Gastrocnemius medialis (tissue), 4 donors: ENCODE measurements at places on chromosomes 3 and 15. TPM values are rescaled to one million over a fixed set of nuclear protein-coding genes. Genes with fewer than 3 reads are reported as not detected.

GRCh38 chr3:159852266-159852665, 136.4 kb upstream of the IL12A start:
- DNase-seq: no peak

DNA sequence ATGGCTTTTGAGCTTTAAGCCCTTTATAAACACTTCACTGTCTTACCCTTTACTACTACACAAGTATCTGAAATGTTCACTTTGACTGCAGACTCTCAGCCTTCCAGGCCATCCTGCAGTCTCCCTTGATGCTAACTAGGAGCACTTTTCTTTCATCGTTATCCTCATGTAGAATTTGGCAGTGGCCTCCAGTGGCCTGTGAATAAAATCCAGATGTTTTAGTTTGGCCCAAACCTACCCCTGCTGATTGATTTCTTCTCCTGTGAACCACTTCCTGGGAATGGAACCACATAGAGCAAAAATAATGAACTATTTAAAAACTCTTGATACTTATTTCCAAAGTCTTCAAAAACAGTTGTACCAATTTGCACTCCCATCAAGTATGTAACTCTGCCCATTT, 271.9 kb downstream of the FEZF2 start:
- peak; percentile 27 for DNase-seq

- no peak for DNase-seq
Observed at GRCh38 chr3:131193641-131194238, 167.1 kb downstream of the NEK11 start.

Gene ACP3
- 0.22 TPM for total RNA-seq

DNA sequence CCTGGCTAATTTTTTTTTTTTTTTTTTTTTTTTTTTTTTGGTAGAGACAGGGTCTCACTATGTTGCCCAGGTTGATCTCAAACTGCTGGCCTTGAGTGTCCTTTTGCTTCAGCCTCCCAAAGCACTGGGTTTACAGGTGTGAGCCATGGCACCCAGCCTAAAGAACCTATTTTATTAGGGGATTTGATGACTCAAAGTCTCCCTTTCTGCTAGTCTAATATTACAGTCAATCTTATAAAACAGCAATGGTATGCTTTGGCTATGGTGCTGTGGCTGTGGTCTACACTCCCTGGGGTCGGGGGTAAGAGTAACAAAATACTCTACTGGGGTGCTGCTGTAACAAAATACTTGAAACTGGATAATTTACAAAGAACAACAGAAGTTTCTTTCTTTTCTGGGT, 44.8 kb downstream of the ZNF589 start:
- DNase-seq: no peak

DNA sequence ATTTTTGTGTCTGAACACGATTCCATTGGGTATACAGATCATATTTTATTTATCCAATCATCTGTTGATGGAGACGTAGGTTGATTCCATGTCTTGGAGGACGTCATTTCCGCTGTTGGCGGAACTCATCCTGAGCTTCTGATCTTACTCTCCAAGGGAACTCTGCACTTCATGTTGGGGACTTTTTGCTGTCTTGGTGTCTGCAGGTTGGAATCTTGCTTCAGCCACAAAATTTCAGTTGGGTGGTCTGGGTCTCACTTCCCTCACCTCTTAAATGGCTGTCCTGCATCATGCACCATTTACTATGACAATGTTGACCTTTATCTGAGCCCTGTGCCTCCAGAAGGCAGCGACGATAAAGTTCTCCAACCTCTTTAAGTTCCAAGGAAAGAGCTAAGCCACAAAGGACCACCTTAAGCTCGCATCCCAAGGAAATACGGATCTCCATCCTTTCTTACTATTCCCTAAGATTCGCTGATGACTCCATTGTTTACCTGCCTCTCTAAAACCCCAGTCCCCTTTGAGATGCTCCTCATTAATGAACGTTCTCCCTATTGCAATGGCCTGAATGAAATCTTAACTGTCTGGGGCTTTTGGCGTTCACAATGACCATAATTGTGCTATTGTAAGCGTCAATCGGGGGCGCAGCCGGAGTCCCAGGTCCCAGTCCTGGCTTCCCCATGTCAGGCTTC, 23.1 kb upstream of the RNU6-1 start:
- no peak for DNase-seq

- no peak for DNase-seq
Observed at GRCh38 chr3:1499694-1500093, 406.9 kb downstream of the CNTN6 start.

Gene CRYBG3
- total RNA-seq: 26.4 TPM

Gene NANOGP8
- not detected for total RNA-seq

- DNase-seq: no peak
Observed at GRCh38 chr15:77167406-77167805, 96.5 kb upstream of the TSPAN3 start.

Gene ABI3BP
- total RNA-seq: 21.8 TPM

DNA sequence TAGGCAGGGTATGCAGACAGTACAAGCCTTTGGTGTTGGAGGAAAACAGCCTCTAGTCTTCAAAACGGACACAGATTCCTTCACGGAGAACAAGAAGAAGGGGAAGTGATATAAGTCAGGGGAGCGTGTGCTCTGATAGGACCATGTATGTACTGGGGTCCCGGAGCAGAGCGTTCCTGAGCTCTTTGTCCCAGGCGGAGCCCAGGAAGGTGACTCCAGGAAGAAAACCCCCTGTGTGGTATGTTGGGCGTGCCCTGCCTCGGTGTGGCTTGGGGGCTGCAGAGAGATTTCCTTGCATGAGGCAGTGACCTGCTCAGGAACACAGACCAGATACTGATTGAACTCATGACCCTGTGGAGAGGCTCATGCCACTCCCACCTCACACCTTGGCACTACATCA, 21.7 kb downstream of the MELTF start:
- DNase-seq: no peak

Gene TMCO5A
- total RNA-seq: not detected

Gene SEMA3G
- total RNA-seq: 14.2 TPM

DNA sequence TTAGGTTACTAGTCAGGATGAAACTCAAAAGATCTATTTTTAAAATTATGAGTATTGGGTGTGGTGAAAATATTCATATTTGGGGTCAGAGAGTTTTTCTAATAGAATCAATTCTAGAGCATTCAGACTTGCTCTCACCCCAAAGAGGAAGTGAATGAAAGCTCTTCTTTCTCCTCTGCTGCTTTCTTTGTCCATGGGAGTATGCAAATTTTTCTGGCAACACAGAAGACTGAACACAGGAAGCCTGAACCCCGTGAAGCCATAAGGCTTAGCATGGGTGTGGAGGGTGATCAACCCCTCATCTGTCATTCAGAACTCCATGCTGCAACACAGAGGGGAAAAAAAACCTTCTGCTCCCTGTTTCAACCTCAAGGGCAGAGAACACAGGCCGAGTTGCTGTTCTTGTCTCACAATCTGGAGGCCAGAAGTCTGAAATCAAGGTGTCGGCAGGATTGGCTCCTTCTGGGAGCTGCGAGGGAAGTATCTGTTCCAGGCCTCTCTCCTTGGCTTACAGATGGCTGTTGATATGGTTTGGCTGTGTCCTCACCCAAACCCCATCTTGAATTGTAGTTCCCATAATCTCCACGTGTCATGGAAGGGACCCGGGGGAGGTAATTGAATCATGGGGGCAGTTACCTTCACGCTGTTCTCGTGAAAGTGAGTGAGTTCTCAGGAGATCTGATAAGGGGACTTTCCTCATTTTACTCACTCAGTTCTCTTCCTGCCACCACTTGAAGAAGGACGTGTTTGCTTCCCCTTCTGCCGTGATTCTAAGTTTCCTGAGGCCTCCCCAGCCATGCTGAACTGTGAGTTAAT, 33.7 kb upstream of the CD47 start:
- DNase-seq: no peak

DNA sequence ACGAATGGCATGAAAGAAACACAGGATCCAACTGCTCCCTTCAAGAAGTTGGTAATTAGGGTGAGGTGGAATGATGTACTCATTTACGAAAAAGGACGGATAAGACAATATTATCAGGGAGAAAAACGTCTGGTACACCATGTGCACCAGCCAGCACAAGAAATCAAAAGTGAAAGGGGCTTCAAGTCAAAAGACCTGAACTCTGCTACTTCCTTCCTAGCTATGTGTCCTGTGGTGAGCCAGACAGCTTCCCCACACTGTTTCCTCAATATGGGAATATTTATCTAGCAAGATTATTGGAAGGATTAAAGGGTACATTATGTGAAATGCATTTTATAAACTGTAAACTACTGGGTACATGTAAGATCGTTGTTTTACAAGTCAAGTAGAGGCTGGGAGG, 33.9 kb downstream of the RAB27A start:
- DNase-seq: no peak

DNA sequence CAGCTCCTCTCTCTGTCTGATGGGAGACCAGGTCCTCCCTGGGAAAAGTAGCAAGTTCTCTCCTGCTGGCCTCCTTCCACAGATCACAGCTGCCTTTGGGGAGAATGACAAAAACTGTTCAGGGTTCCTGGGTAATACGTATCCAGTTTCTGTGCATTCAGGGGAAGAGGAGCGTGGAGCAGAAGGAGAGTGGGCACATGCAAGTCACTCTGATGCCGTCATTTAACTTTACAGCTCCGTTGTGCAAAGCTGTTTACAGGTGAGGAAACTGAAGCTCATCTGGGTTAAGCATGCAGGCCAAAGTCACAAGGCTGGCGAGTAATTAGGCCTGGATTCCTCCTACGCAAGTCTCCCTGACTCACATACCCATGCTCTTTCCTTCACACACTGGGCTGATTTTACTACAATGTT, 7.5 kb upstream of the TM4SF1 start:
- peak; percentile 17 for DNase-seq

Gene RSL24D1
- 36.8 TPM for total RNA-seq

Gene OXNAD1
- 21.0 TPM for total RNA-seq

Gene SUSD5
- total RNA-seq: 1.4 TPM

Gene NPAP1
- not detected for total RNA-seq
